DMS79 (cell line): ENCODE measurements at places on chromosomes 2 and 18.
A peak's percentile ranks its signal among the peaks of the same experiment; 100 is the strongest.

DNA sequence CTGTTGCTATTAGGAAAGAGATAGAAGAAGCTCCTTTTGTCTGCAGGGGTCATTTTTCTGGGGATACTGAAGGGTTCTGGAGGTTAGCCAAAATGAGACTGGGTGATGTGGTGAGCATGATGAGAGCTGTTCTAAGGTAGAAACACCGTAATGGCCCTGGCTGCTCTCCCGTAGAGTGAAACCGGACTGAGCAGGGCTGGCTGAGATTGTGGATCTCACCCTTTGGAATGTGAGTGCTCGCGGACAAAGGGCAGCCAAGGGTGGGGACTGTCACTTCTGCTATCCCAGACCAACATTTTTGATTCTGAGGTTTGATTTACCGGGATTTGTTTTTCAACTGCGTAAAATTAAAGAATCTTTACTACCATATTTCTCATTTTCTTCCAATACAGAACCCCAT lies 36.2 kb downstream of the TNFRSF11A start:
- DNase-seq, result no peak

- no peak for DNase-seq
These were observed 18.6 kb downstream of the COLEC11 start for GRCh38 chr2:3613524-3613905.

- DNase-seq, result no peak
These were observed 61.0 kb upstream of the TGIF1 start for GRCh38 chr18:3388980-3389379.

DNA sequence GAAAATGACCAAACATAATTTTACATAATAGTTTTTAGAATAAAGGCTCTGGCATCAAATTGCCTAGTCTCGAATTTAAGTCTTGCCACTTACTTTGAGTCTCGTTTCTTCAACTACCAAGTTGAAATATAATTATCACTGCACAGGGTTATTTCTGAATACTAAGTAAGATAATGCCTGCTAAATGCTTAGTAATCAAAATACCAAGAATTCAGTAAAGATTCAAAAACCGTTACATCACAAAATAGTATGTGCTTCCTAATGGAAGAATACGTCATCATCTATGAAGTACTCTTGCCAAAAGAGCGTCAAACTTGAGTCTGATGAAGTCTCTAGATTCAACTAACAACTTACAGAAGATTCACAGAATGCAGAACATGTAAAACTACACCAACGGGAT lies 40.5 kb downstream of the ATL2 start:
- no peak for DNase-seq

DNA sequence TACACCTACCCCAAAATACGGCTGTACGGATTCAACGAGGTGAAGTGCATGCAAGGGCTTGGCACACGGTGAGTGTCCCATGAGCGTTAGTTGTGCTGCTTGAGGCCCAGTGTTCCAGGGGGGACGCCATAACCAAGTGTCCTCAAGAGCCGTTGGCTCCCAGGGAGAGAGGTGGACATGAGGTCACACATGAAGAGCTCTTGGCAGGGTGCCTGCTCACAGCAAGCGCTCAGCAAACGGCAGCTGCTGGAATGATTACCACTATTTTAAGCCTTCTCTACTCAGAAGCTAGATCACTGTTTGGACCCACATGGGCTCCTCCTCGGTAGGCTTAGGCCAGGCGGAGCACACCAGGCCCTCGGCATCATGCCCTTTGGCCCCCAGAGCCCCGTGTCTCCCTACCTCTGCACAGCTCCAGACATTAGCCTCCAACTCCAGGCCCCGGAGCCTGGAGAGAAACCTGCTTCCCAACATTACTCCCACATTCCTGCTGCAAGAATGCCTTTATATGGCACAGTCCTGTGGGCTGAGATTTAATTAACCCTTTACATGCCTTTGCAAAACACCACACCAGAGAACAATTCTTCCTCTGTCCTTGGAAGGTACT lies 68.4 kb upstream of the PPP1CB start:
- peak; percentile 76 for DNase-seq

GRCh38 chr2:50769406-50770181 lies 262.3 kb downstream of the NRXN1 start:
- no peak for DNase-seq

DNA sequence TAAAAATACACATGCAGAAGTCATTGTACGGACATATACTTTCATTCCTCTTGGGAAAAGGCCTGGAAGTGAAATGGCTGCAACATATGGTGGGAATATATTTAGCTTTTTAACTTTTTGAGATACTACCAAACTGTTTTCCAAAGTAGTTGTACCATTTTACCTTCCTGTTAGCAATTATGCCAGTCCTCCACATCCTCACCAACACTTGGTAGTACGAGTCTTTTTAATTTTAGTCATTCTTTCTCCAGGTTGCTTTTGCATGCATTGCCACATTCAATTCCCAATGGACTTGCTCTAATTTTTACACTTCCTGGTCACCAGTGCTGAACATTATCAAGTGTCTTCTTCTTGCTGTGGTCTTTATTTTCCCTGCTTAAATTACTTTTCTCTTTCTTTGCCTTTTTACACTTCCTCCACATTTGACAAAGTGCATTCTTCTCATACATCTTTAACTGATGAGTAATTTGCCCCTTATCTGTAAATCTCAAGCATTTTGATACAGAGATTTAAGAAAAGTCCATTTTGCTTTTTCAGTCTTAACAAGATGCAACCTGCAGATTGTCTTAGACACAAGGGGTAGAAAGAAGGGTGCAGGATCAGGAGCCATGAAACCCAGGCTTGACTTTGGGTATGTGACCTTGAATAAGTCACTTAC lies 14.5 kb downstream of the VIT start:
- DNase-seq, result no peak

- DNase-seq, result no peak
These were observed 184.8 kb upstream of the RAB12 start for GRCh38 chr18:8424481-8424880.
